ENCODE measurements at places on chromosomes 7 and 10.

- no peak for DNase-seq
Measured at GRCh38 chr10:51427758-51428157, 271.6 kb downstream of the CSTF2T start.

DNA sequence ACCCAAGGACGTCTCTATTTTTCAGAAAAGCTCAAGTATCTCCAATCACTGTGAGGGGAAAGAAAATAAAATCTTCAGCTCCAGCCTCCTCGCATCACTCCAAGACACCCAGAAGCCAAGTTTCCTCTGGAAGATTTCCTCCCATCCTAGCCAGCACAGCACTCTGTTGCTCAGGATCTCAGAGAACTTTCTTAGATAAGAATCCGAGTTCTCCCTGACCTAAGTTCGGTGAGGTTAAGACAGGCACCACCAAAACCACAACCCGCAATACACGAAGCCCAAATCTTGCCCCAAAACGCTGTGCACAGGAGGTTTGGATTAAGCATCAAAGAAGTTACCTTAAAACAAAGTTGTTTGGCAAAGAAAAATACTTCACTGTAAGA lies 4.2 kb downstream of the FAM53B start:
- DNase-seq = no peak

GRCh38 chr10:27256299-27257189 lies 15.9 kb upstream of the ACBD5 start:
- DNase-seq = no peak

DNA sequence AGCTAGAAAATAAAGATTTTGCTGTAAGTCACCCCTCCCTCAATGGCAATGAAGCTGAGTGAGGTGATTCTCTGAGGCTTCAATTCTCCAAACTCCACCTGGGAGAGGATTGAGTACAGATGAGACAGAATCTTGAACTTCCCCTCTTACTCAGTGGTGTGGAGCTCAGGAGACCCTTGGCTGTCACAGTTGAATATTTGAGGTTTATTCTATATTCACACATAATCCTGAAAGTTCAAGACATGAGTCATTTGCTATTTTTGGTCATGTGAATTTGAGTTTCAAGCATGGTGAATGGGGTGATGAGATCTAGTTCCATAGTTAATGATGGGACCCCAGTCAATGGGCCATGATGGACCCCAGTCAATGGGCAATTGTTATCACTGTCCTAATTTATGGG lies 13.9 kb upstream of the TECTB start:
- no peak for DNase-seq

GRCh38 chr10:13308096-13308495 lies 8.2 kb upstream of the PHYH start:
- DNase-seq = no peak

GRCh38 chr10:88783724-88784123 lies 18.8 kb upstream of the LIPM start:
- no peak for DNase-seq

GRCh38 chr7:145850636-145851035 lies 266.0 kb upstream of the CNTNAP2 start:
- DNase-seq = no peak

DNA sequence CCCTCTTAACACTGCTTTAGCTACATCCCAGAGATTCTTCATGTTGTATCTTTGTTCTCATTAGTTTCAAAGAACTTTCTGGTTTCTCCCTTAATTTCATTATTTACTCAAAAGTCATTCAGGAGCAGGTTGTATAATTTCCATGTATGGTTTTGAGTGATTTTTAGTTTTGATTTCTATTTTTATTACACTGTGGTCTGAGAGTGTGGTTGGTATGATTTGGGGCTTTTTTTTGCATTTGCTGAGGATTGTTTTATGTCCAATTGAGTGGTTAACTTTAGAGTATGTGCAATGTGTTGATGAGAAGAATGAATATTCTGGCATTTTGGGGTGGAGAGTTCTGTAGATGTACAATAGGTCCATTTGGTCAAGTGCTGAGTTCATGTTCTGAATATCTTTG lies 37.9 kb upstream of the CAPZA2 start:
- DNase-seq = no peak

- DNase-seq = no peak
Measured at GRCh38 chr10:1752153-1752552, 14.8 kb upstream of the ADARB2 start.

GRCh38 chr10:72694476-72695369 lies 2.8 kb downstream of the MCU start:
- DNase-seq = no peak

DNA sequence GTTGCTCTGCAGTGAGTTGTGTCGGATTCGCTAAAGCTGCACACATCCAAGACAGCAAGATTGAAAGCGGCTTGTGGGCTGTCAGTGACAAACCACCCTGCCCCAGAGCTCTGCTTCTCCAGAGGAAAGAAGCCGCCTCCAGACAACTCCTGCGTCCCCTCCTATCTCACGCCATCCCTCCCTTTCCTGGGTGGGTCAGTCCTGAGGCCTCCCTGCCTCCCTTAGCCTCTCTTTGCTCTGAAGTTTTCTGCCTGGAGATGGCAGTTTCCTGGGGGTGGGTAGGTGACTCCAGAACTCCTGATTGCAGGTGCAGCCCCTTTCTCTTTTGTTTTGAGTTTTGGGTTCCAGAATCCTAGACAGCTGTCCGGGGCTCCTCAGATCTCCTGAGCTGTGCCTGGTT lies 78.7 kb downstream of the EMX2 start:
- DNase-seq = no peak

DNA sequence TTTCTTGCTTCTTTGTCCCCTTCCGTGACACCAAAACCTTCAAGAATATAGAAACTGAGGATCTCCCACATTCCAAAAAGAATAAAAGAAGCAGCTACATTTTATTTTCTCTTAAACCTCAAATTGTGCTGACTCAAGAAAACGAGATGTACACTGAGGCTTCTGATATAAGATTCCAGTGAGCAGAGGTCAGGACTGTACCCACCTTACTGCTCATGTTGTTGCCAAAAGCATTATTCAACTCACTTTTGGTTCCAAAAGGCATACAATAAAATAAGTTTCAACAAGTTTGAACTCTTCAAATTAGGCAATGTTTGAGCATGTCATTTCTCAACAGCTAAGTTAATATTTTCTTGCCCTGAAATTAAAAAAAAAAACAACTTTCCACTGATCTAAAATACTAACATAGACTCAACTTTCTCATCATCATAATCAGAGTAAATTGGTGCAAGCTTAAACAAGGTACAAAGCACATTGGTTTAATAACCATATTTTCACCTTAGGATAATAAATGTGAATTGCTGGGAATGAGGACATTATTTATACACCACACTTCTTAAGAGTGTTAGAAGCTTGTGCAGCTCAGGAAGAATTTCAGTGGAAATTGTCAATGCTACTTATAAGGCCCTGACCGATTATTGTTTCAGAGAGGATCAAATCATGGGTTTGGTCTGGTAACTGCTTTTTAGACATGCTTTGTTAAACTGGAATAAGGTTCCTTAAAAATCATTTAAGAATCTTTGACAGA lies 629.0 kb upstream of the IGFBP3 start:
- DNase-seq = no peak

DNA sequence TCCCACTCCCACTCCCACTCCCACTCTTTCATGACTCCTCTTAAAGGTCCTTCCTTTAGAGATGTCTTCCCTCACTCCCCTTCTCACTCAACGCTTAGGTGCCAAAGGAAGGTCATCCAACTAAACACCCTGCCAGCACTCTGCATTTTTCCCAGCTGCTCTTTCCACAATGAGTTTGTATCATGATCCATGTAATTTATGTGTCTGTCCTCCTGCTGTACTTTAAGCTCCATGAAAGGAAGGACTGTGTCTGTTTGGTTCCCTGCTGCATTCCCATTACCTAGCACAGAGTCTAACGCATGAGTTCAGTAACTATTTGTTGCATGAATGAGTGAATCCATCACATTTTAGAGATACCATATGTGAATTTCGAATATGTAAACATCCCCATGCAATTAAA lies 252.7 kb downstream of the KIF20B start:
- DNase-seq = no peak

GRCh38 chr10:22581461-22581860 lies 132.9 kb downstream of the PIP4K2A start:
- no peak for DNase-seq

- DNase-seq = no peak
Measured at GRCh38 chr7:11416641-11417458, 415.1 kb downstream of the THSD7A start.

DNA sequence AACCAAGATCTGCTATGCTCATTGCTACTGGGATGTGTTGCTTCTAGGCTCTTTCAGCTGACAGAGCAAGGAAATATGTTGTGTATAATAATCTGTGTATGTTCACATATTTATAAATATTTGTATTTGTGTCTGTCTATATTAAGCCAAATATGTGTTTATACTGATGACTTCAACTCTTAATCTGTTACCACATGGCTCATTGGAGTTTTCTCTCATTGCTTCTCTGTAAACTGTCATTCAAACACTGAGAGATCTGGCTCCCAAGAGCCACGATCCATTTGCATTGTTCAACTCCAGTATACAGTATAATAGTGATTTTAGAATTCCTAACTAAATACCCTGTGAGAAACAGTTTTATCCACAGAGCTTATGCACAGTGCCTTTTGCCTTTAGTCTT lies 35.3 kb downstream of the BICC1 start:
- no peak for DNase-seq

GRCh38 chr7:27367179-27367932 lies 124.8 kb downstream of the EVX1 start:
- DNase-seq = no peak

DNA sequence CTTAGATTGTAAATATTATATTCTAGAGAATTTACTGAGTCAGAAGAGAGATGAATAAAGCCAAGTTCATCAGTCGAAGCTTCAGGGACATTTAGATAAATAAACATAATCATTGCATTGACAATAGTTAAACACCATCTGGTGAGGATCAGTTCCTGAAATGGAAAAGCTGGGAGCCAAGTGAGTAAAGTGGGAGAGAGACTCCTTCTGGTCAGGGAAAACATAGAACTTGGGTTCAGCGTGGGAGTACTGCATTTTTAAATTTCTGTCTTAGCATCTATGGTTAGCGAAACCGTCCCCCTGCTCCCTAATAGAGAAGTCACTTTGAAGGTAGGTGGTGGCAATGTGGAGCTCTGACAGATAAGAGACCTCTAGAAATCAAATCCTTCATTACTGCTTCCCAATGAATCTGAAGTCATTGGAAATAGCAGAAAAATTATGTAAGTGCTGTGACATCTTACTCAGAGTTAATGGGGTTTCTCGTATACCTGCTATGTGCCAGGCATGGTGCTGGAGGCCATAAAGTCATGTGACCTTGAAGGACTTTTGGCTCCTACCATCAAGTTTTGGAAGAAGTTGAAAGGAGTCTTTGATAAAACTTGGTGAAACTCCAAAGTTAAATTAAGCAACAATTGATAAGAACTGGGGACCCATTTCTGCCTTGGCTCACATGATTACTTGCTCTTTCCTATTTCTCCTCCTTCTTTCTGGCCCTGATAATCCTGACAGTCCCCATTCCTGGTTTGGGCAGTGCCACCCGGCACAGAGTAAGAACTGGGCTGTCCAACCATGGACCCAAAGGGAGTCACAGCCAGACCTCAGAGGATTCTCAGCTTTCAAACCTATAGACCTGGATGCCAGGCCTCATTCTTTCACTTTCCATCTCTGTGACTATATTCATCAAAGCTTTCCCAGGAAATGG lies 211.2 kb downstream of the C7orf25 start:
- DNase-seq = no peak
